Right cardiac atrium (tissue), 5 donors: ENCODE measurements at places on chromosomes 12 and 14.

DNA sequence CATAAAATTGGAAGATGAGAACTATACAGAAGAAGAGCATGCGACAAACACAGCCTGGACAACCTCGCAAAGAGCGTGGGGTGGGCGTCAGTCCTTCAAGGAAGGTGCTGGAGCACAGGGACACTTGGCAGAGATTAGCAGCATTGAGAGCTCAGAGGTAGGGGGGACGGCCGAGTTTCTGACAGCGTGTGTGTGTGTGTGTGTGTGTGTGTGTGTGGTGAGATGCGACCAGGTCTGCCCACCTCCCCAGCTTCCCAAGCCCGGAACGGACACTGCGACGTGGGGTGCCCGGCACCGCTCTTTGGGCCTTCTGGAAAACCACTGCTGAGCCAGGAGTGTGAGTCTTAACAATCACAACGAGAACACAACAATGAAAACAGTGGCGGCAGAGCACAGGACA is 17.9 kb upstream of the FBXO21 start:
- no peak for DNase-seq

- DNase-seq, result no peak
Observed at GRCh38 chr12:75172611-75173010, 37.0 kb downstream of the KCNC2 start.

DNA sequence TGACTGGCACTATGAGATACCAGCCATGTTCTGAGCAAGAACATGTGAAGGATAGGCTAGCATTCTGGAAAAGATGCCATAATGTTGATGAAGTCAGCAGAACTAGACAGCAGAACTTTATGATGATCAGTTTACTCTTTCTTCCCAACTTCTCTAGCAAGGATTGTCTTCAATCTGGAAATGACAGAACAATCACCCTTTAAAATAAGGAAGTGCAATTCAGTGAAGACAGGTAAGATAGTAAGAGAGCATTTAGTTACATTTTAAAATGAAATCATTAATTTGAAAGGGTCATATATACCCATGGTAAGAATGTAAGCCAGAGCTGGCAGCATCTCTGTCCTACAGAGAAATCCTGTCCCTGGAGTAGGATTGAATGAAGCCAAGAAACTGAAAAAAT is 66.0 kb upstream of the C12orf71 start:
- no peak for DNase-seq

DNA sequence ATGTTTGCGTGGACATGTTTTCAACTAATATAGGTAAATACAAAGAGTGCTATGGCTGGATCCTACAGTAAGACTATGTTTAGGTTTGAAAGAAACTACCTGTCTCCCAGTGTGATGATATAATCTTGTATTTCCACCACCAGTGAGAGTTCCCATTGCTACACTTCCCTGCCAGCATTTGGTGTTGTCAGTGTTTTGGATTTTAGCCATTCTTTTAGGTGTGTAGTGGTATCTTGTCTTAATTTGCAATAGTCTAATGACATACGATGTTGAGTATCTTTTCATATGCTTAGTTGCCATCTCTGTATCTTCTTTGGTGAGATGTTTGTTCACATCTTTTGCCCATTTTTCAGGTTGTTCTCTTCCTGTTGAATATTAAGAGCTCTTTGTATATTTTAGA is 103.5 kb downstream of the RALGAPA1 start:
- no peak for DNase-seq

DNA sequence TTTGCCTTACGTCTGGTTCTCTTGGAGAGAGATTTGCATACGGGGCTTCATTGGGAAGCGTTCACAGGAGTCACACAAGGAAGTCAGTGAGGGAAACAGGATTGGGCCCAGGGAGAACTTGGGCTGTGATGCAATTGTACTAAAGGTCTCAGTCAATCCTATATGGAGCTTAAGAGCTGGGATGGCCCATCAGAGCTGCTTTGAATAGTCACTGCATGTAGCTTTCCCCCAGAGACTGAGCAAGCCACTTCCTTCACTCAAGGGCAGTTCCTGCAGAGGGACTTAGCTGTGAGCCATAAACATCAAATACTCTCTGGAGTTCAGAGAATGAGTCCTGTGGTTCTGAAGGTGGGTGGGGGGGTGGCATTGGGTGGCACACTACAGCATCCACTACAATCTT is 605.4 kb downstream of the MED13L start:
- DNase-seq, result no peak

GRCh38 chr14:77094672-77095284 is 3.3 kb upstream of the CIPC start:
- peak; percentile 91 for DNase-seq

- DNase-seq, result no peak
Observed at GRCh38 chr14:99795046-99795445, 1.8 kb downstream of the EML1 start.

DNA sequence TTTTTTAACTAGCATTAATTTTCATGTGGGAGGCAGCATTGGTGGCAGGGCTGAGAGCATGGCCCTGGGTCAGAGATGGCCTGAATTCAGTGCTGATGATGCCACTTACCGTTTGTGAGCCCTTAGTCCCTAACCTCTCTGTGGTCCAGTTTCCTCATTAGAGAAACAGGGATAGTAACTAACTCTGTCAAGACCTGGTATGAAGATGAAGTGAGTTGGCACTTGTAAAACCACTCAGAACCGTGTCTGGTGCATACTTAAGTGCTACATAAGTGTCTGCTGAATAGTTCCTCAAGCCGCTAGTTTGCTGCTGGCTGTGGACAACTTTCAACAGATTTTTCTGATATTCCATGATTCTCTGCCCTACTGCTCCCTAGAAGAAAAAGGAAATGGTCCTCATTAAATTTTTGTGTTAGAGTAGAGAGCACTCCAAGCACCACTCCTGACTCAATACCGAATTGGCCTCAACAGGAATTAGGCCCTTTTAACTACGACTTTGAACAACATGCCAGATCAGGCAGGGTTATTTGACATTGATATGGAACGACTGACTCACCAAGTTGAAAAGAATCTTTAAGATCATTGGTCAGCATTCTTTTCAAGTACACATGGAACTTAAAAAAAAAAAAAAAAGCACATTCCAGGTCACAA is 250.2 kb downstream of the ANO2 start:
- no peak for DNase-seq

- no peak for DNase-seq
Observed at GRCh38 chr12:6084969-6085450, 39.5 kb downstream of the VWF start.

- no peak for DNase-seq
Observed at GRCh38 chr14:61281948-61282275, 774 bp upstream of the TMEM30B start.

DNA sequence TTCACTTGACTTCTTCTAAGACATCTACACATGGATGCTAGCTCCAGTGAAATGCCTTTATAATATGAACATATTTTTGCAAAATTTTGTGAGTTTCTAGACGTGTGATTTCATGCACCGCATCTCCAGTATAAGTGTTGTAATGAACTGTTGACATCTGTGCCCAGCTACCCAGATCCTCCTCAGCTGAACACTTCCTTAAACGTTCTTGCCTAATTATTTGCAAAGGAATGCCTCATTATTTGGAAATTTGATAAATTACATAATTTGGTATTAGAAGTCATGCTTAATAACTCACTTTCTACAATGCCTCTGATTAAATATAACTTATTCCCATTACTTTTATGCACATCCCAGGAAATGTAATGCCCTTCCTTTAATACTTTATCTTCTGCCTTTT is 14.0 kb downstream of the OR11G2 start:
- no peak for DNase-seq

DNA sequence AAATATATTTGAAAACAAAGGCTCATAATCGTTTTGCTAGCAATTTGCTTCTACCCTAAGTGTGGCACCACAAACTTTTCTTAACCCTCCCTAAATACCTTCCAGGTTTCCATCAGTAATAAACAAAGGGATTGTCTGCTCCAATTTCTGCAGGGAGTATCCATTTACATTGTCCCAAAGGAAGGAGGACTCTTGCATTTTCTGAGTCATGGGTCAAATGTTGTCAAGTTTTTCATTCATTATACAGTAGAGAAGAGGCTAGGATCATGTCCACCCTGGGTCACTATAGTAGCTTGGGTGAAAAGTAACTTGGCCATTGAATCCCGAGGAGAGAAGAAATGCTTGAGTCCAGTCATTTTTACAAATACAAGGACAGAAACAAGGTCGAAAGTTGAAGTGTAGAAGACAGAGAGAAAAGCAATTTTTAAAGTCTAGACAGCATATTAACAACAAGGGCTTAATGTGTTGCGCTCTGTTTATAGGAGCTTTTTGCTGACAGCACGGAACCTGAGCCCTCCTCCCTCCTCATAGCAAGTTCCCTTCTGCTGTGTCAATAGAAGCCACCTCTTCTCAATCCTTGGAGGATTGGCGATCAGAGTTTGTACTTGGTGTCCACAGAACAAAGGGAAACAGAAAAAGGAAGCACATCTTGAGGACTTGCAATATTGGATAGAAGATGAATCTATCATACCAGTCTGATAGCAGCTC is 53.1 kb downstream of the TMEM30B start:
- DNase-seq, result no peak

DNA sequence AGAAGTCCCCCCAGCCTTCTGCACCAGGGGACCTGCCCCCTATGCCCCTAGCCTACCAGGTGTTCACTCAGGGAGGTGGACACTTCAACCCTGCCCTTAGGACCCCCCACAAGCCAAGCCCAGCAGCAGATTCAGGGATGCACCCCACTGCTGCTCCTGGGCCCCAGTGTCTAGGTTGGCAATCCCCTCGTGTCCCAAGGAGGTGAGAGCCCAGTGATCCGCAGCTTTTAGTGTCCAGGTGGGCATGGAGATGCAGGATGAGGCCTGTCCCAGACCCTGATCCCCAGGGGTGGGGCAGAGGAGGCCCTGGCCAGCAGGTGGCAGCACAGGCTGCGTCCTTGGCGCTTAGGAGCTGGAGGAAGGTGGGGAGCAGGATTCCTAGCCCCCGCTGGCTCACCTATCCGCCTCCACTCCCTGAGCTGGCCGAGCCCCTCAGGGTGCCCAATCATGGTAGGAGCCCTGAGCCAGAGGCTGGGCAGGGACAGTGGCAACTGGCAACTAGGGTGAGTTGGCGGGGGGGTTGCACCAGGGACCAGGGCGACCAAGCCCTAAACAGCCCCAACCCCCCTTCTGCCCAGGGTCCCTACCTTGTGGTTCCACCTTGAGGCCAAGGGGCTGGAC is 4.1 kb downstream of the CKB start:
- DNase-seq, result peak; percentile 91

- no peak for DNase-seq
Observed at GRCh38 chr12:75738486-75738885, 227.1 kb upstream of the KRR1 start.

DNA sequence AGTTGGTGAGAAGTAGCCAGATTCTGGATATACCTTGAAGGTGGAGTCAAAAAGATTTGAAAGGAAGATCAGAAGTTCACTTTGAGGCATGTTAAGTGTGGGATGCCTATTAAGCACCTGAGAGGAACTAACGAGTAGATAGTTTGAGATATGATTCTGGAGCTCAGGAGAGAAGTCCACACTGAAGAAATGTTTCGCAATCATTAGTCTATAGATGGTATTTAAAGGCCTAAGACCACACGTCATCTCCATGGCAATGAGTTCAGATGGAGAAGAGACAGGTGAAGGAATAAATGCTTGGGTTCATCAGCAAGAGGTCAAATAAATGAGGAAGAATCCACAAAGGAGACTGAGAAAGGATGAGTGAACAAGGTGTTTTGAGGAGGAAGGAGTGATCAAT is 192.9 kb upstream of the NEDD1 start:
- no peak for DNase-seq

DNA sequence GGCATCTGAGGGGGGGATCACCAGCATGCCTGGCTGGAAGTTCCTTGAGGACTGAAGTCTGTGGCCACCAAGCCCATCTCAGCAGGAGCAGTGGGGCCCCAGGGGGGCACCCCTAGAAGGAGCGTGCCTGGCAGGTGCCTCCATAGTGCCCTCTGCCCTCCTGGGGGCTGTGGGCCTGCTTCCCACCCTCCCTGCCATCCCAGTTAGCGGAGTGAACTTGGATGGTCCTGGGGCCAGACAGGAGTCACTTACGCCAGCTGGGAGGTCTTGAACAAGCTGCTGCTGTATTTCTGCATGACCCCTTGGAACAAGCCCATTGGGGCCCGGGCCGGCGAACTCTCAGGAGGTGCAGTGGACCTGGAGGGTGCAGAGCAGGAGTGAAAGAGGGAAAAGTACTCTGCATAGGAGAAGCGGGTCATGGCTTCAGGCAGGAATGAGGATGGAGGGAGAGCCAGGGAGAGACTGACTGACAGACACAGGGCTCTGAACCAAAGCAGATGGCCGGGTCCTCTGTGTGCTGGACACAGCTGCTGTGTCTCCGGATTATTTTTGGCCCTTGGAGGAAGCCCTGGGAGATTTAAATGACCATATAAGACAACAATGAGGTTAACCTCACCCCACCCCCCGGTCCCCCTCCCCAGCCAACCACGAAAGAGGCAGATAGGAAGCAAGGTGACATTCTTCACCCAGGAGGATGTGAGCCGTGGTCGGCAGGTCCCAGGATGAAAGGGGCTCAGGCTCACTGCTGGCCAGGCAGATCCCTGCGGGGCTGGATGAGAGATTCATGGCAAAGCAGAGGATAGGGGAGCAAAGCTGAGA is 19.6 kb downstream of the ASB2 start:
- DNase-seq, result no peak

GRCh38 chr12:4994622-4995021 is 49.1 kb upstream of the KCNA5 start:
- no peak for DNase-seq

GRCh38 chr14:91140672-91141071 is 26.8 kb downstream of the DGLUCY start:
- DNase-seq, result no peak

GRCh38 chr12:11834104-11834812 is 184.8 kb downstream of the ETV6 start:
- no peak for DNase-seq

DNA sequence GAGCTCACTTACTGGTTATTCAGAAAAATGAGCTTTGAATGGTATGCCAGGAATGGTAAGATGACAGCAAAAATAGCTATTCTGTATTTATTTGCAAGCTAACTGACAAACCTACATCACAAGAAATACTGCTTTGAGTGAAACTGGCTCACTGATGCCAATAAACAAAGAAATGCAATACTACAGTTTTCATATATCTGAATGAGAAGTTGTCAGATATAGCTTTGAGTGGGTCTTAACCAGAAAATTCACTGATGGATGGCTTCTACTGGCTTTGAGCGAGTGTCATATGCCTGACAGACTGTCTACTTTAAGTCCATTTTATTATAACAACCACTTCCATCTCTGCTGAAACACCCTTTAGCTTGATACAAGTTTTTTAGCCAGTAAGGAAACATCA is 330.1 kb downstream of the NELL2 start:
- DNase-seq, result no peak

- no peak for DNase-seq
Observed at GRCh38 chr14:98192946-98193345, 1079.1 kb downstream of the BCL11B start.

GRCh38 chr12:45214071-45214470 is 1.8 kb upstream of the ANO6 start:
- no peak for DNase-seq

DNA sequence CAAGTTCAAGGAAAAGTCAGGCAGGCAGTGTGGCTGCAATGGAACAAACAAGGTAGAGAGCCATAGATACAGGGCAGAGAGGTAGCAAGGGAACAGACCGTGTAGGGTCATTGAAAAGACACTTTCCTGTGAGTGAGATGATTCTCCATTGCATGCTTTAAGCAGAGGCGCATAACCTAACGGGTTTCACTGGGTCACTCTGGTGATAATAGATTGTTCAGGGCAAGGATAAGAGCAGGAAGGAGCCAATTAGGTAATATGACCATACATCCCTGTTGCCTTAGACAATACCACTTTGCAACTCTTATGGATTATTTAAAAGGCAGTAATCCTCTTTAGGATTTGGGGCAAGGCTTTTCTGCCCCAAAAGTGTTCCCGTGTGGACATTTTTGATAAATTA is 214.1 kb downstream of the PTPRO start:
- DNase-seq, result no peak
